NCI-H345 (cell line): ENCODE measurements at places on chromosomes 4 and X.
A peak's percentile ranks its signal among the peaks of the same experiment; 100 is the strongest.

DNA sequence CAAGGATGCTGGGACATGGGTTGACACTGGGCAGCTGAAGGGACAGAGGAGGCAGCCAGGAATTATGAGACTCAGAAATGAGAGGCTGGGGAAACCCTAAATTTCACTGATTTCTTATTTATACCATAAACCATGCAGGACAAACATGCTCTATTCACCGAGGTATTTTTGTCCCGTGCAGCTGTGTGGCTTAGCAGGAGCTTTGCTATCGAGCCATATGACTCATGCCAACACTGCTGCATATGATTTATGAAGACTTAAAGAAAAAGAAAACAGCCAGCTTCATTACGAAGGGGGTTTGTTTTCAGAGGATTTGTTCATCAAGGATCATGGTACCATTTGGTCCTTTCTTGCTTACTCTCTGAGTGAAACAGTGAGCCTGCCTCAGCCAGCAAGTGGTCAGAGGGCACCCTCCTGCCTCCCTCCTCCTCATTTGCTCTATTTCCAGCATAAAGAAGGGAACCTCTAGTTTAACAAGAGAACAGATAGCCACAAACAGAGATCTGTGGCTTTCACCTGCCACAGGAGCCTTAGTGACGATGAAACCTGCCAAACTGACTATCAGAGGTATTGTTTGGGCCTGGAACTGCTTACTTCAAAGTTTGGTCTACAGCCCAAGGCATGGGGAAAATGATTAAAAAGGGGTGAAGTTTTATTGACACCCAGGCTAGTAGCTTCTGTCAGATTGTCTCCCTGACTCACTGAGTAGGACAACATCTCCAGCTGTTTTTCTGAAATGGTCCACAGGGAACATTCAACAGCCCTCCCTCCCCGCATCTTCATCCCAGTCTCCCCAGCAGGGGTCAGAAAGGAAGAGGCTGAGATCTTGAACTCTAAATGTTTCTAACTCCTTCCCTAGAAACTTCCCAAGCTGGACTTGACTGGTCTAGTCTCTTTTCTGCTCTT is 80.1 kb upstream of the MAML3 start:
- no peak for DNase-seq

- DNase-seq: no peak
Measured at GRCh38 chr4:68810919-68811318, 4.9 kb upstream of the UGT2B10 start.

DNA sequence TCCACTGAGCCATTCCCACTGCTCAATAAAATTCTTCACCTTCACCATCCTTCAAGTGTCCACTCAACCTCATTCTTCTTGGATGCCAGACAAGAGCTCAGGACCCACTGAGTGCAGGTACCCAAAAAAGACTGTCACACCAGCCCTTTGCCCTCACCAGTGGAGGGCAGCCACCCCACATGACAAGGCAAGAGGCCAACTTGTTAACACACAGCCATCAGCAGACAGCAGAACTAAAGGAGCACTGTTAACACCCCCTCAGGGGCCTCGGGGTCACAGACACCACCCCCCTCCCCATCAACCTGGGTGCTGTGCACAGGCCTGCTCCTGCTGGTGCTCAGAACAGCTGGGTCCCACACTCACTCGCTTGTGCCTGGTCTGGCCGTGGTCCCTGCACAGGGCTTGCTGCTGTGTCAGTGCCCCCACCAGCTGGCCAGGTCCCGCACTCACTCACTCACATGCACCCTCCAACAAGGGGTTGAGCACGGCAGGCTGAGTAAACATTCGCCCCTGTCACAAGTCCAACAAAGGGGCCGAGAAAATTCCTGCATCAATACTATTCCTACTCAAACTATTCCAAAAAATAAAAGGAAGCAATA is 54.1 kb downstream of the ATRX start:
- DNase-seq: no peak

DNA sequence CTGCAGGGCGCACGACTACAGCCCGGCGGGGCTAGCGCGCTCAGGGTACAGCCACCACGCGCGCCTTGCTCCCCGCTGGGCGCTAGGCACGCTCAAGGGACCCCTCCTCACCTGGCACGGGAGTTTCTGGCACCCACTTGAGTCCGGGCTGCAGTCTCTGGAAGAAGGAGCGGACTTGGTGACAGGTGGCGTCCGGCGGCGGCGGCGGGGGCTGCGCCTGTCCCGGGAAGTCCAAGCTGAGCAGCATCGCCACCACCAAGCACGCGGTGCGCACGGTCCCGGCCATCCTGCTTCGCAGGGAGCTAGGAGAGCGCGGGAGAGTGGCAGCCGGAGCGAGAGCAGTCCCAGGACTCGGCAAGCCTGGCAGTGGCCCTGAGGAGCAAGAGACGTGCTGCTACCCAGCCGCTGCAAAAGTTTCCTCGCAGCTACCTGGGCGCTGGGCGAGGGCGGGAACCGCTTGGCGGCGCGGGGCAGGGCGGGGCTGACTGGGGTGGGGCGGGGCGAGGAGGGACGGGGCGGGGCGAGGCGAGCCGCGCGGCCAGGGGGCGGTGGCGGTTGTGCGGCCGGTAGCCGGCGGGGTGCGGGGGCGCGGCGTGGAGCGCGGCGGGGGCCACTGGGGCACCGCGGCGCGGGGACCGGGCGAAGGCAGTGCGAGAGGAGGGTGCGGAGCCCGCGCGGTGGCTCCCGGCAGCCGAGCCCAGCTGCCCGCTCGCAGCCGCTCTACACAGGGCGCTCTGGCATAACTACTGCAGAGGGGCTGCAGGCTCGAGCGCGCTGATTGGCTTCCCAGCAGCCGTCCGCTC is at the start of gene GPC3:
Gene GPC3 (minus strand): TSS at position 431 of the 803 bp plus-strand sequence.
- DNase-seq: peak; percentile 70

DNA sequence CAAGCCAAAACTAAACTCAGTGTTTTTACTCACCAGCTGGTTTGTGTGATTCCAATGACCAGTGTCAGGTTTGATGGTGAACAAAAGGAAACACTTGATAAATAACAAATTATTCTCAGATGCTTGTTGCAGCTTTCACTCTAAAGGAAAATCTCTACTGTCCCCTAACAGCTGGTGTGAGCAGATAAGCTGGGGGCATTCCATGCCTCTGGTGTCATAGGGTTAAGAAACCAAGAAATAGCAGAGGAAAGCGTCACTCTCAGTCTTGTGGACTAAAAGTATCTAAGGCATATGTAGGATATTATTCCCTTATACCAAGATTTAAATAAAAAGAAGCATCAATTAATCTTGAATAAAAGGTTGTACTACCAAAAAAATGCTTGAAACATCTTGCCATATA is 24.3 kb downstream of the TRPC5 start:
- DNase-seq: no peak

DNA sequence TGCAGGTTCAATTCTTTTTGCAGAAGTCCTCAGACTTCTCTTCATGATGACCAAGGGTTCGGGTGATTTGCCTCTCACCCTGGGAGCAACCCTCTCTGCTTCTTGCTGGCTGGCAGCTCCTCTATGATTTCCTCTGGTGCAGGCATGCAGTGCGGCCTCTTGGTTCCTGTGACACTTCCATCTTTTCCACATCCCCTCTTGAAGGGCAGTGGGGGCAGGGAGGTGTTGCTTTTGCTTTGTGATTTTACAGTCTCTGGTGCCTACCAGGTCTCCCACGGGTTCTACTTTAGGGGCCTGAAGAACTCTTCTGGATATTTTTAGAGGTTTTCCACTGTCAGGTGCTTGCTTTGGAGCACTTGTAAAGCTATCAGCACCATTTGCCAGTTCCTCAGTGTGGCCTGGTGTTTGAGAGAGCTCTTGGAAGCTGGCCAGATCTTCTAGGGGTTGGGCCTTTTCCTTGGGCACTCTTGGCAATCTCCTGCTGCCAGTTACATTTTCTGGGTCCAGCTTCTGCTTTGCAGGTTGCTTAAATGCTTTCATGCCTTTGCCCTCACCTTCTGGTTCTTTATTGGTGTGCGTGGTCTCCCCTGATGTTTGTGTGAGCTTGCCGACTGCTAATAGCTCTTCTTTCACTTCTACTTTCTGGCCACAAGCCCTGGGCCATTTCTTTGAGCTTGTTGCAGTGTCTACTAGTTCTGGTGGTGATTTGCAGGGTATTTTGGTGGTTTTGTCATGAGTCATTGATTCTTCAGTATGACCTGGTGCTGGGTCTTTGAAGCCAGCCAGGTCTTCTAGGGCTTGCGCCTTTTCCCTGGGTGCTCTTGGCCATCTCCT is 11.5 kb upstream of the CHST7 start:
- DNase-seq: no peak

GRCh38 chr4:1405636-1406393 is 427 bp downstream of the NKX1-1 start:
- DNase-seq: no peak

GRCh38 chr4:86928400-86929255 is 6.2 kb upstream of the AFF1 start:
- no peak for DNase-seq

GRCh38 chr4:24949970-24950369 is 37.1 kb upstream of the CCDC149 start:
- DNase-seq: no peak

DNA sequence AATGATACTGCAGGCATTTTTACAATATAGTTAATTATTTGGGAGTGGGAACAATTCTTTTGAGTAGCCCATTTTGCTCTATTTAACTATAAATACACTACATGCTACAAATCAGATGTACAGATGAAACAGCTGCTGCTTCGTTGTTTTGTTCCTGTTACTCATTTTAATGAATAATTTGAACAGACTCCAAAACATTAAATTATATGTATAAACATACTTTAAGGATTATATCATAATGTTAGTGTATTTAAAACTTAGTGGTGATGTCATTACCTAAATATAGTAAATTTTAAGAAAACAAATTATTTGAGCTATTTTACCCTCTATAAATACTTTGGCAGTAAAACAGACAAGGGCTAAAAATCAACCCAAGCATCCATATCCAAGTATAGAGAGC is 60.7 kb downstream of the GAB1 start:
- no peak for DNase-seq

DNA sequence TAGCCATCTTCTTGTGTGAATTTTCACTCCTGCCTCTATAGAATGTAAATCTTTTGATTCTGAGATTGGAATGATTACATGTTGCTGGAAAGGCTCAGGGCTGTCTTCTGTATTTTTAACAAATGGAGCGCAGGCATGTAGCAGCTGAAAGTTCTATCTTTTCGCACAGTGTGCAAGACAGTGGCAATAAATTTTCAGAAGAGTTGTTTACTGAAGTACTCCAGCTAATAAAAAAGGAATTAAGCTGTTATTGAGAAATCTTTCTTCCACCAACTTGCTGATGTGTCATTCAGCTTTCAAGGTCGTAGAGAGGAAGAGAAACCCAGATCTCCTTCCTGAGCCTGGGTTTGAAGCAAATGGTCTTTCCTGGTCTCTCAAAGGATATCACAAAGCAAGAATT is 122.0 kb upstream of the PUDP start:
- no peak for DNase-seq

- no peak for DNase-seq
Measured at GRCh38 chr4:153790962-153791551, 2.2 kb upstream of the SFRP2 start.

- DNase-seq: no peak
Measured at GRCh38 chr4:85681221-85681657, 206.3 kb downstream of the ARHGAP24 start.

- DNase-seq: no peak
Measured at GRCh38 chr4:64584981-64585557, 175.8 kb upstream of the TECRL start.

- no peak for DNase-seq
Measured at GRCh38 chr4:145177511-145177905, 2.9 kb downstream of the OTUD4 start.
